Heart right ventricle (tissue), 16 donors: ENCODE measurements at places on chromosomes 4 and X. TPM values are rescaled to one million over a fixed set of nuclear protein-coding genes. Genes with fewer than 3 reads are reported as not detected.

- DNase-seq = no peak
These were observed 77.0 kb downstream of the COQ2 start for GRCh38 chr4:83207497-83208101.

- no peak for DNase-seq
These were observed 64.2 kb upstream of the EPGN start for GRCh38 chr4:74244049-74244448.

- no peak for DNase-seq
These were observed 1.6 kb downstream of the CXCL1 start for GRCh38 chr4:73870768-73871167.

DNA sequence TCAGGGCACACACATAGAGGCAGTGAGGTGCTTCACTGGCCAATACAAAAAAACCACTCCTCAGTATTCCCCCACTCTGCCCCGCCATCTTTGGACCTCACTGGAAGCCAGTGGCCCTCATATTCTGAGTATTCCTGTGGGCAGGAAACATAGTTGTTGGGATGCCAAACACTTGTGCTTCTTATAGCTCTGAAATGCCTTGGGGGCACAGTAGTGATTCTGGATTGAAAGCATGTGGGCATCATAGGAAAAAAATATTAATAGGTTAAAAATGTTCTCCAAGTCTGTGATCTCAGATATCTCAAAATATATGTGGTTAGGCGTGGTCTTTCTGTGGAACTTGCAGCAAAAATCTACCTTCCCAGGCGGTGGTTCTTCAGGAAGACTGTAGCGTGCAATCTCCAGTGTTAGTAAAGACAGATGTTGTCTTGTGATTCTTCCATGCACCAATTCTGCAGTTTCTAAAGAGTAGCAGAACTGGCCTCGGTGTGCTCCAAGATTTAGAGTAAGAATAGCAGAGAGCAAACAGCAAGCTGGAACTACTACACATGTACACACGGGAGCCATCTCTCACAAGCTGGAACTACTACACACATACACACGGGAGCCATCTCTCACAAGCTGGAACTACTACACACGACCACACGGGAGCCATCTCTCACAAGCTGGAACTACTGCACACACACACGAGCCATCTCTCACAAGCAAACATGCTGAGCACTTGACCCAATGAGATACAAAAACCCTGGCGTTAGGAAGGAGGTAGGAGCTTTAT lies 8.0 kb upstream of the TENM3 start:
- DNase-seq = no peak

DNA sequence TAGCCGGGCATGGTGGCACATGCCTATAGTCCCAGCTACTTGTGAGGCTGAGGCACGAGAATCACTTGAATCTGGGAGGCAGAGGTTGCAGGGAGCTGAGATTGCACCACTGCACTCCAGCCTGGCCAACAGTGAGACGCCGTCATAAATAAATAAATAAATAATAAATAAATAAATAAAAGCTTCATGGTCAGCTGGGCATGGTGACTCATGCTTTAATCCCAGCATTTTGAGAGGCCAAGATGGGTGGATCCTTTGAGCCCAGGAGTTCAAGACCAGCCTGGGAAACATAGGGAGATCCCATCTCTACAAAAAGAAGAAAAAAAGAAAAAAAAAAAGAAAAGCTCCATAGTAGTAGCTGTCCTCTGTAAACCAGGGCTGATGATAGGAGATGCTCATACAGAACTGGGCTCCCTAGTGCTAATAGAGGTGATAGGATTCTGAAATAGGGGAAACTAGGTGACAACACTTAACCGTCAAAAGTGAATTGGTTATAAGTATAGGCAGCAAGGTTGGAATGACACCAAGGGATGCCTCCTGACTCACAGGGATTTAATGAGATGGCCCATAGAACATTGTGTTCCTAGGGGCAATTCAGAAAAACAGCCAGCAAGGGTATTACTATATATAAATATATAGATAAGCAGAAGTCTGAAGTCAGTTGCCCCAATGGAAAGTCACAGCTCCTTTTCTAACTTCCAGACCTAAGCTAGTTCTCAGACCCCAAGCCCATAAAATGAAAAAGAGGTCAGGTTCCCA lies 41.8 kb upstream of the ARHGEF6 start:
- no peak for DNase-seq

- DNase-seq = no peak
These were observed 33.0 kb downstream of the PPA2 start for GRCh38 chr4:105440890-105441289.

- no peak for DNase-seq
These were observed 349.4 kb downstream of the FAT4 start for GRCh38 chr4:125663896-125664767.

DNA sequence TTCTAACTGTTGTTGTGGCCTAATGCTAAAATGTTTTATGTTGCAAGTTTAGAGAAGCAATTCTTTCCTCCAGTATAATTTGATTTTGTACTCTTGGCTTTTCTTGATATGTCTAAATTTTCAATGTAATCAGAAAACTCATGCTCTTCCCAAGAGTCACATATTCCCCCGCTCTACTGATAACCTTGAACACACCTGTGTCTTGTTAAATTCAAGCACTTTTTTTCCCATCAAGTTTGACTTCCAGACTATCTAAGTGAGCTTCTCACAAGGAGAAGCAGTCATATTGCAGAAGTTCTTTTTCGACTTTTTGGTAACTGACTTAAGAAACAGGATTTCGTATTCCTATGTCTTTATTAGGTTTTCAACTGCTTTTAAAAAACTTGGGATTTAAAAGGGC lies 7.4 kb upstream of the ADH4 start:
- no peak for DNase-seq

DNA sequence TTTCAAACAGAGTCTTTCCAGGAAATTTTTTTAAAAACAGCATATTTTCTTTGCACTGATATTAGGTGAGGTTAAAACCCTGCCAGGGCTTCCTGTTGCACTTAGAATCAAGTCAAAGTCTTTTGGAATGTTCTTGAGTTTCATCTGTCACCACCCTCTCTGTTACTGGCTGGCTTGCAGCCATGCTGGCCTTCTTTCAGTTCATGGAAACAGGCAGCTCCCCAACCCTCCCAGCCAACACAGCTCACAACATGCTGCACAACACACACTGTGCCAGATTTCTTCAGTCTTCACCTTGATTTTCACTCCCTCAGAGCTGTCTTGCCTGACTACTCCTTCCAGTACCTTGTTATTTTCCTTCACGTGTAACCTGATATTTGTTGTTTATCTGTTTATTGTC lies 129.5 kb downstream of the KCNIP4 start:
- peak; percentile 22 for DNase-seq

GRCh38 chrX:7828594-7828993 lies 14.4 kb upstream of the VCX start:
- no peak for DNase-seq

GRCh38 chr4:186307916-186308315 lies 41.9 kb downstream of the F11 start:
- no peak for DNase-seq

DNA sequence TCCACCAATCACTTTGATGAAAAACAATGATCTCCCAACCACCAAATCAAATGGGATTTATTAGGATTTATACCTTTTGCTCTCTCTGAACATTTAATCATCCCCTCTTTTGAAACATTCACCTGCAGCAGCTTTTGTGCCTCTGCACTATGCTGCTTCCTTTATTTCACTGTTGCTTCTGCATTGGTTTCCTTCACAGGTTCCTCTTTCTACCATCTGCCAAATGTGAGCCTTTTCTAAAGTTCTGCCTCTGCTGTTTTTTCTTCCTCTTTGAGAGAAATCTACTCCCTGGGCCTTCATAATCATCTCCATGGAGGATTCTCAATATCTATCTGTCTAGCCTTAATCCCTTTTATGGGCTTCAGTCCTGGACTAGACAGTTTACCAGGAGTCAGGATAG lies 24.7 kb downstream of the CUL4B start:
- DNase-seq = no peak

DNA sequence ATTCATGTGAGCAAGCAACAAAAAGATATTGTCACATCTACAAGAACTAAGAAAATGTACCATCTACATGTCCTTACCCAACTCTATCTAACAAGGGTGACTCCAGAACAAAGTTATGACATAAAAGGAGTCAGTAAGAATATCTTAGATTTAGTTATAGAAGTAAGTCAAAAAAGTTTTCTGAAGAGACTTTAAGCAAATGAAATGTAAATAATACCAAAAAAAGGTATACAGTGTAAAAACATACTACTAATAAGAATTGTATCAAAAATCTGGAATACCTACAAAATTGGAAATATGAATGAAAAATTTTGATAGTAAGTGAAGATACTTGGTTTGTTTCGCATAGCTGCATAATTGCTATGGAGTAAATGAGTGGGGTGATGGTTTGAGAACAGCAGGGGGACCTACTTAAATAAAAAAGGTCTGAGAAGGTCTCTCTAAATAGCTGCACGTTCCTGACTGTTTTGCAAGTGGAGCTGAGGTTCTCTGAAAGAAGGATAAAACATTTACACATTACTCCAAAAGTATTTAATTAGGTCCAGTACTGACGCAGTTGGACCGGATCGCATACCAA lies 51.0 kb upstream of the ENPP6 start:
- no peak for DNase-seq

GRCh38 chr4:35975617-35976355 lies 268.5 kb downstream of the ARAP2 start:
- DNase-seq = no peak

GRCh38 chr4:121760205-121760604 lies 4.8 kb downstream of the SMIM43 start:
- no peak for DNase-seq

GRCh38 chr4:124282301-124282898 lies 430.1 kb downstream of the ANKRD50 start:
- no peak for DNase-seq

GRCh38 chrX:40068048-40068447 lies 29.7 kb downstream of the BCOR start:
- no peak for DNase-seq

GRCh38 chrX:40085102-40085551 lies 12.6 kb downstream of the BCOR start:
- DNase-seq = no peak

DNA sequence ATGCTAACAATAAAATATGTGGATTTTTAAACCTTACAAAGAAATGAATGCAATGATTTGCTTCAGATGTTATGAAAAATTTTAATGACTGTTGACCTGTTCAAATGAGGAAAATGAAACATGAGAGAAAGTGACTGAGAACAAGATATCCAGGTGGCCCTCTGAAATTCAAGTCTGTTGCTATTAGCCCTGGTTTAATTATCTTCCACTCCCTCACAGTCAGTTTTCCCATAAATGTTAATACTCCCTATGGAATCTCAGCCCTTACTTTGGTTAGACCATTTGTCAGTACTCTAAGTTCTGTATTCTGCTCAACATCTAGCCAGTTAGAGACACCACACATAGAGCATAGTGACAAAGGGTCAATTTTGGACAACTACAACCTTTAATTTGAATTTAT lies 327.8 kb downstream of the PDGFC start:
- DNase-seq = no peak

GRCh38 chr4:26622913-26623312 lies 39.0 kb downstream of the TBC1D19 start:
- DNase-seq = no peak

DNA sequence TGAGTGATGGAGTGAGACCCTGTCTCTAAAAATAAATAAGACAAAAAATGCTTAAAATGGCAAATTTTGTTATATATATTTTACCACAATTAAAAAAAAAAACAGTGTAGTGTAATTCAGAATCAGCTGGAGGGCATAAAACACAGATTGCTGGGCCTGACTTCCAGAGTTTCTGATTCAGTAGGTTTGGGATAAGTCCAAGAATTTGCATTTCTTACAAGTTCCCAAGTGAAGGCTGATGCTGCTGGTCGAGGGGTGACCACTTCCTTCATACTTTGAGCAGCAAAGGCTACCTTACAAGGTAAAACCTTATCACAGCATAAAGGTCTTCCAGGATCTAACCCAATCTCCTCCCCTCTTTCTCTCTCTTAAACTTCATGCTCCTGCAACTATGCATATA lies 40.7 kb downstream of the KLHL8 start:
- no peak for DNase-seq

- DNase-seq = no peak
These were observed 621.7 kb upstream of the HS3ST1 start for GRCh38 chr4:12050357-12050756.

- DNase-seq = no peak
These were observed 18.9 kb upstream of the GPR101 start for GRCh38 chrX:137052643-137053235.

DNA sequence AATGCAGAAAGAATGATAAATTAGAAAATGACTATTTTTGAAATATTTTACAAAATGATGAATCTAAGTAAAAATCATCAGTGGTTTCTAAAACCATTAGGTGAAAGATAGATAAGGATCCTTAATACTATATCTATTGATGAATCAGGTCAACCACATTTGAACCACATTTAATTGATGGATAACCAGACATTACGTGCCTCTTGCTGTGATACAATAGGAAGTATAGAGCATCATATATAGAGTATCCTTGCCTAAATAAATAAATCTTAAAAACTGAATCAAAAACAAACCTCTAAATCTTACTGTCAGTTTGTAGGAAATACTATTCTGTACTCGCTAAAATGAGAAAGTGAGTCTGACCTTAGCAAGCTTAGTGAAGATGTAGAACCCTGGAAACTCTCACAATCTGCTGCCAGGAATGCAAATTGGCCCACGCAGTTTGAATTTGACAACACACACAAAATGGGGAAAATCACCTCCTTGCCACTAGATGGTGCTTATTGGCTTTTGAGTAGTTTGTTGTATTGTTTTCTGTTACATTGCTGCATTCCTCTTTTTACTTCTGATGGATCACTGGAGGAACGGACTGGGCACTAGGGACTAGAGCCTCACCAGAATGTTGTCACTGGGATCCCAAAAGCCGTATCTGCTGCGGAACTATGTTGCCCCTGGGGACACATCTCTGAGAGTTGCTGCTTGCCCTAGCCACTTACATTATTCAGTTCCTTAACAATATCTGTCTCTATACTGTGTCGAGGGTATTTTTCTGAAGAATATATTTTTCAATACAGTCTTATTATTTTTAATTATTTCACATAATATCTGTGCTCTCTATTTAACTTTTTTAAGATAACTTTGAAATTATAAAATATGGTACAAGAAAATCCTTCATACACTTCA lies 25.4 kb upstream of the SLAIN2 start:
- peak; percentile 11 for DNase-seq

- no peak for DNase-seq
These were observed 343.1 kb upstream of the FAM241A start for GRCh38 chr4:111802191-111802590.

GRCh38 chr4:182643801-182644682 lies 273.1 kb downstream of the DCTD start:
- peak; percentile 69 for DNase-seq

The SPIN2A gene
- 0.31 TPM for total RNA-seq

The SMR3B gene
- not detected for total RNA-seq

The HTN3 gene
- total RNA-seq = not detected

The FHIP1A gene
- 27.7 TPM for total RNA-seq

The KLHL13 gene
- total RNA-seq = 13.4 TPM

The GAGE1 gene
- total RNA-seq = not detected

The TCEAL1 gene
- 17.1 TPM for total RNA-seq

The FRAS1 gene
- total RNA-seq = 2.2 TPM

The FAM47E gene
- total RNA-seq = 2.4 TPM

The DMRTC1B gene
- total RNA-seq = not detected
